SK-N-SH treated with all-trans-retinoic acid at 6 μM for 48 hours (cell line): ENCODE measurements at places on chromosomes 12 and 14.

DNA sequence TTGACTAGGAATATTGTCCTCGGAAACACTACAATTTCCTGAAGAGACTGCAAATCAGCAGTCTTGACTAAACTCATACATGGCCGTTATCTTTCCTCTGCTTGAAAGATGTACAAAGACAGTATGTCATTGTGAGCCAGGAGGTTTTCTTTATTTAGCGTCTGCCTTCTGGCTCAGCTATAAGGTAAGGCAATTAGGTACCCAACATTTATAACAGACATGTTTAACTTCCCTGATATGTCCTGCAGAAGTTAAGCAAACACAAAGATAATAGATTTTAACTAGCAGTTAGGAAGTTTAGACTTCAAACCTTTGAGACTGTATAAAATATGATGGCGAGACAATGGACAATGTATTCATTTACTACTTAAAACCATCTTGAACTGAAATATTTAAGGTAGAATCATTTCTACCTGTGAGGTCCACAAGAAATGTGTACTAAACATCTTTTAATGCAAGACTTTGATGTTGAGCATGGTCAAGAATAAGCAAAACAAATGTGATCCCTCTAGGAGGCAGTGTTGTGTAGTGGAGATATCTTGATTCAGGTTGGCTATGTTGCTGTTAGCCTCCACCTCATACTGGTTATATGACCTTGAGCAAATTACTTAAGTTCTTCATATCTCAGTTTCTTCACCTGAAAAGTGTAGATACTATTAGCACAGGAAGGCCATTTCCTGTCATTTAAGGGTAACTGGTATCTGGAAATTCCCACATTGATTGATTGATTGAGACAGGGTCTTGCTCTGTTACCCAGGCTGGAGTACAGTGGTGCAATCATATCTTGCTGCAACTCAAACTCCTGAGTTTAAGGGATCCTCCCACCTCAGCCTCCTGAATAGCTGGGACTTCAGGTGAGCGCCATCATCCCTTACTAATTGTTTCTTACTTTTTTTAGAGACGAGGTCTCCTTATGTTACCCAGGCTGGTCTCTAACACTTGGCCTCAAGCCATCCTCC, 96.3 kb upstream of the EEA1 start:
- peak; percentile 97 for ATAC-seq

DNA sequence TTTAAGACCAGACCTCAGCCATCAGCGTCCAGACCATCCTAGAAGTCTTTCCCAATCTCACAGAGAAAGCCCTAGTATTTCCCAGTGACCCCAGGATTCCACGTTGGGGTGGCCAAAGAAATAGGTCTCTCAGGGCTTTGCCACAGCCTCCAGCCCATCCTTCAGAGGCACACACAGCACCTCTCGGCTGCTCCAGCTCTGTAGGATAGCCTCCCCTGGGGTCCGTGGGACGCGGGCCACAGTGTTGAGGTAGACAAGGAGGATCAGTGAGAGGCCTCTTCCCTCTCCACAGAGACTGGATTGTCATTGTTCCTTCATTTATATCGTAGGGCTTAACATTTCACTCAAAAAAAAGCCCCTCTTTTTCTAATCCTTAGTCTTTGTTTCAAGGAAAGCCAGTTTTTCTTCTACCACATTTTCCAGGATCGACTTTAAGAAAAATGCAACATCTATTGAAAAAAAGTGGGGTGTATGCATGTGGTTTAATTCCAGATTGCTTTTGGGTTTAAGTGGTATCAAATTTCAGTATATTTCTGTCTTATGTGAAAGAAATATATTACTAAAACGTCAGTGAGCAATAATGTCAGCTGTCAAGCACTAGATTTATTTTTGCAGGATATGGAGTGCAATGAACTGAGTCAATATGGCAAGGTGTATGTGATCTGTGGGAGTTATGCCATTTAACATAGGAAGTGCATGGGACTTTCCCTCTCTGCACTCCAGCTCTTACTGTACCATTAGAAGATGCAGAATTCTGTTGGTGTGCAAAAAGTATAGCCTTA, 187.5 kb downstream of the MSRB3 start:
- ATAC-seq, result peak; percentile 29

DNA sequence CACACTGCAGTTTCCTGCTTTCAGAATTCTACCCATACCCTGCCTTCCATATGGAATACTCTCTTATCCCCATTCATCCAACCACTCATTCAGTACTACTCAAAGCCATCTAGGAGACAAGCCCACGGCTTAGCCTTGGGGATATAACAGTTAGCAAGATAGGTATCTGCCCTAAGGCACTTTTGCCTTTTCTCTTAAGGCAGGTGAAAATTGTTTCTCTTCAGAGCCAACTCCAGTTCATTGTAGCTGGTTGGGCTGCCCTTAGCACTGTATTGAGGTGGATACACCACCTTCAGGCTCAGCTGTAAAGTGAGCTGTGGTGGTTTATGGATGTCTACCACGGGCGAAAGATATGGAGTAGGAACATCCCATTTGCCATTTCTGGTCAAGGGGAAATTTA, 729.7 kb upstream of the TBX3 start:
- ATAC-seq, result no peak

GRCh38 chr14:99315197-99315596, 43.2 kb upstream of the BCL11B start:
- no peak for ATAC-seq

GRCh38 chr12:64090047-64090446, 132.0 kb downstream of the KICS2 start:
- ATAC-seq, result no peak

DNA sequence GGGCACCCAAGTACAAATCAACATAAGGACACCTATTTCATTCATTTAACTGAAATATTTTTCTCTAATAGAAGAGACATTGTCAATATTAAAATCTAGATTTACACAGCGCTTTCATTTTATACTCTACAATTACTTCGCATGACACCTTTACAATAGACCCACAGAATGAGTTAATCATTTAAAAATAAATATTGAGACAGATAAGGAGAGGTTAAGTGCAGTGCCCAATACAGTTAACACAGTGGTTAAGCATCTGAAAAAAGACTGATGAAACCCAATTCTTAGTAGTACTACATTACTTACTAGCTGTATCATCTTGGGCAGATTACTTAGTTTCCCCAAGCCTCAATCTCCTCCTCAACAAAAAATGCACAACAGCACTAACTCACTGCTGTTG, 116.2 kb downstream of the DENND5B start:
- no peak for ATAC-seq

GRCh38 chr12:48966177-48966895, 5.2 kb downstream of the WNT10B start:
- ATAC-seq, result no peak

DNA sequence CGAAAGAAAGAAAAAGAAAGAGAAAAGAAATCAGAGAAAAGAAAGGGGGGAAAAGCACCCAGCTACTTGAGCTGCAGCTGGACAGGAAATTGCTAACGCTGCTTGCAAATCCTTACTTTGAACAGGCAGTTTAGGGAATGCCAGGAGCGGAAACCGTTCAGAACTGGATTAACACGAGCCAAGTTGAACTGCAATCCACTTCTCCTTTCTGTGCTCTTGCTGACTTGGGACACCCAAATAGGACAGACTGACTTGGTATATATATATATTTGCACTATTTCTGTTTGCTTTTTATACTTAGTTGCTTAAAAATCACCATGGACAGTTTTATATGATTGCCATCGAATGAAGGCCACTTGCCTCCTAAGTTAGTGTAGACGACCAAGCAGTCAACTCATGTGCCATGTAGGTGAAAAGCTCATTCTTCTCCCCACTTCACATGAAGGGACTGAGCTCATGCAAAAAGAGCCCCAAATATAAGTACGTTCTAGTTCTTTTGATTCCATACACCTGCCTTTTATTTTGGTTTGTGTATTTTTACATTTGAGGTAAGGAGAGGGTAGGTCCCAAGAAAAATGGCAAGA, 5.5 kb downstream of the DUSP6 start:
- peak; percentile 7 for ATAC-seq

DNA sequence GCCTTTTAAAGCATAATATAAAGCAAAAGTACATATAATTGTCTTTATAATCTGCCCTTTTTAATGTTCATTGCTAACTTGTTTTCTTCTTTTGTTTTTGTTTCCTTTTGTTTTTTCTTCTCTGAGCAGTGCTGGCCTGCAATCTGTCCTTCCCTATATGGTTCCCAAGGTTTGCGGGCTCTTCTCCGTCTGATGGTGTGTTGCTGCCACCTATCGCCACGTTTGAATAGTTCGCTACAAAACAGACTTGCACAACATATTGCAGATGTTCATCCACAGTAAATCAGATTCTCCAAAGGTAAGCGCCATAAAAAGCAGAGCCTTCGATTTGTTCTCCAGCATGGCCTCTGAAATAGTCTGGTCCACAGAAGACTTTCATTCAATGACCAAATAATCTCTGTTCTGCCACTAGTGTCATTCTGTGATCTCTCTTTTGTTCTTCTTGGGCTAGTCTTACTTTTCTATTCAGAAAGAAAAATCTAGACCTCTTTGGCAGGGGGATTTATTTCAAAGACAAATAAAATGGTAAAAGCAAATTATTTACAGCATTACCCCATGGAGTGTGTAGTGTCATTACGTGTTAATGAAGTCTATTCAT, 33.5 kb downstream of the C12orf50 start:
- peak; percentile 100 for ATAC-seq

DNA sequence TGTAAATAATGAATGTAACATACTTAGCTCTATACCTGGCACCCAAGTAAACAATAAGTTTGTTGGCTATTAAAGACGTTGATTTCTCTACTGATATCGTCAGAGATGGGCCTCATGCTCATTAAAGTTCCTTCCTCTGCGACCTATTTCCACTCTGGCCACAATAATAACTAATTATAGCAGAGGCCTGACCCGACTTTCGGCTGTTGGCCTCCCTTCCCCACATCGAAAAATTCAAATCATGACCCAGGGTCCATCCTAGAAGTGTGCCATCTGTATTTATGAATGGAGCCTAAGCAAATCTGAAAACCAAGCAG, 321 bp upstream of the USP30 start:
- ATAC-seq, result no peak

DNA sequence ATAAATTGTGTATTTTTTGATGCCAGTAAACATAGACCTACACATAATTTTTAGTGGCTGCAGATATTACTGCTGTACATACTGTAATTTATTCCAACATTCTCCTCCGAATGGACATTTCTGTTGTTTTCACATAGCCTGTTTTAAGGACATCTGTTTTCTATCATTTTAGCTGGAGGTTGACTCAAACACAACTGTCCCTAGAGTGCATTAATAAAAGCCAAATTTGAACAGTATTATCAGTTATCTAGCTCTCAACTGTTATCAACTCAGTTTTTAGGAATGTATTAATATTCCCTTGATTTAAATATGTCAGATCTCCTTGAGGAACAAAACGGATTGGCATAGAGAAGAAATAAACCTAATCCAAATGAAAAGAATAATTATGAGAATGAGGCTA, 17.2 kb upstream of the PIWIL1 start:
- no peak for ATAC-seq

DNA sequence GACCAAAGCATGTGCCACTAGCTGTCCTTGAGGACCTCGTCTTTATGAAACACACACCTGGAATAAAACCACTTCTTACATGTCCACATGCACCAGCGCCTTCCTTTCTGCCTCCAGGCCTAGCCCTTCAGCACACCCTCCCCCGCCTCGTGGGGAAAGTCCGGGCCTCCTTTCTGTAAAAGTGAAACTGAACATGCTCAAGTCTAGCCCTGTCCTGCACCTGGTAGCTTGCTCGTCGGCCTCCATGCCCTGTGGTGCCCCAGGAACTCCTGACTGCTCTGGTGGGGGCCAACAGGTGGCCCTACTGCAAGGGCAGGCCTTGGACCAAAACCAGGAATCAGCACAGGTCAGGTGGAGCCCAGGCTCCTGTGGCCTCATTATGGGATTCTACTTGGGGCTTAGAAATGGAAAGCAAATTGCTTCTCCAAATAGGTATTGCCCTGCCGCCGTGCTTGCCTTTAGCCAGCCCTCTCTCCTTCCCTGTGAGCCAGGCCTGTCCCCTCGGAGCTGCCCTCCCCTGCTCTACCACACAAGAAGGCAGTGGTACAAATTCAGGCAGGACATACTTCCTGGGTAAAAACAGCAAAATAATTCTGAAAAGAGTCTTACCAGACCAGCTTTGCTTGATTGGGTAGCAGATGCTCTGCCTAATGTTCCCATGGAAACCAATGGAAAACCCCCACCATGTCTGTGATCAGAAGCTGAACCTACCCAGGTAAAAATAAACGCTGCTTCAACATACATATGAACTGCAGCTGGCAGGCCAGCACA, 43.5 kb downstream of the ERH start:
- no peak for ATAC-seq

- ATAC-seq, result peak; percentile 11
Measured at GRCh38 chr12:75481013-75481705, 604 bp downstream of the GLIPR1 start.

- ATAC-seq, result no peak
Measured at GRCh38 chr14:29738950-29739349, 188.7 kb downstream of the PRKD1 start.

DNA sequence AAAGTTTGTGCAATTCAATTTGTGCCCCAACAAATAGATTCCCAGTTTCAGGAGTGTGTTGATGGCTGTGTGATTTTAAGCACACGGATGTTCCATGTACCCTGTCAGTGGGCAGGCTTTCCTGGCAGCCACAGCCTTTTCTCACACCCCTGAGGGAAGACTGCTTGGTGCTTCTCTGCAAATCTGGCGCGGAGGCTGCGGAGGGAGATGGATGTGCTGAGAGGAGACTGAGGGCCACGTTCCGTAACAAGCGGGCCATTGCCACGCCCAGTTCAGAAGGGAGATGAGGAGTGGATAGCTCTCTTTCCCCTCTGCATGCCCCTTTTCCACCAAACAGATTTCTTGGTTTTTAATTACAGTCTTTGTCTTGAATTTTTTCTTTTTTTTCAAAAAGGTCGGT, 89.1 kb downstream of the BEGAIN start:
- ATAC-seq, result no peak

- ATAC-seq, result no peak
Measured at GRCh38 chr12:59839514-59839913, 243.7 kb downstream of the SLC16A7 start.

GRCh38 chr12:72270961-72271360, 1.2 kb upstream of the TRHDE start:
- ATAC-seq, result no peak

DNA sequence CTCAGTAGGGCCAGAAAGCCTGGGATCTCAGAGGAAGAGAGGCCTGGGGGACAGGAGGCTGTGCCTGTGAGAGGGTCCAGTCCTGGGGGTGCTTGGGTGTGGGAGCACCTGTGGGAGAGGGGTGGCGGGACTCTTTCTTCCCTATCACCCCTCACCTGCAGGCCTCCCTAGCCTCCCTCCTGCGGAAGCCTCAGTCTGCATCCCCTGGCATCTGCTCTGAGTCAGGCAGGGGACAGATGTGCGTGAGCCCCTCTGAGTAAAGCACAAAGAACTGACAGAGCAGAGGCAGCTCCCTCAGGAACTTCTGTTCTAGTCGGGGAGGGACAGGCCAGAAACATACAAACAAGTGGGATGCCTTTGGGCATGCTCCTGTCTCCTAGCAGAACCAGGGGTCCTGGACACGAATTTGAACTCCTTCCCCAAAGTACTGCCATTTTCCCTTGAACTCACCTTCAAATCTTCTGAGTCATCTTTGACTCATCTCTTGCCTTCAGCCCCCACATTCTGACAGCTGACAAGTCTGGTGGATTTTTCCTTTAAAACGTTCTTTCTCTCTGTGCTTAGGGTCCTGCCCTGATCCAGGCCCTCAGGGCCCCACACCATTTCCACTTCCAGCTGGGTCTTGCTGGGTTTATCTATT, 8.5 kb upstream of the HSP90AA1 start:
- ATAC-seq, result no peak; the same call in 1 of the 3 replicates
